ENCODE measurements at places on chromosomes 3 and 15.

DNA sequence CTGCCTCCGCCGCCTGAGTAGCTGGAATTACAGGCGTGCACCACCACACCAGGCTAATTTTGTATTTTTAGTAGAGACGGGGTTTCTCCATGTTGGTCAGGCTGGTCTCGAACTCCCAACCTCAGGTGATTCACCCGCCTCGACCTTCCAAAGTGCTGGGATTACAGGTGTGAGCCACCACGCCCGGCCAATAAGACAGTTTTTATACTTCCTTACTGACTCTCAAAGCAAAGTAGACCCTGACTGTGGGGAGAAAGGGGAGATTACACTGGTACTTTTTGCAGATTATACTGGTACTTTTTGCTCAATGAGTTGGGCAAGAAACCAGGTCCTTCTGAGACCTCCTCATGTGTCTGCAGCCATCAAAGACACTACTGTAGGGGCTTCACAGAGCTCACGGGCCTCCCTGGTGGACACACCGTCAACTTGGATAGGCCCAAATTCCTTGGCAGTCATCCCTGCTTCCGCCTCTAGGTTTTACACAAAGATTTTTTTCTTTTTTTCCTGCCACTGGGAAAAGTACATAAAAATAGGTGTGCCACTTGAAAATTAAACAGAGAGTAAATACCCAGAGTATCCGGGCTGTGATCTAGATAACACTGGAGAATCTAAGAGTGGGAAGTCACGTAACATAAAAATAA, 143.3 kb upstream of the WNT5A start:
- no peak for DNase-seq

- DNase-seq = no peak
Measured at GRCh38 chr3:44339181-44340057, 853 bp downstream of the TCAIM start.

DNA sequence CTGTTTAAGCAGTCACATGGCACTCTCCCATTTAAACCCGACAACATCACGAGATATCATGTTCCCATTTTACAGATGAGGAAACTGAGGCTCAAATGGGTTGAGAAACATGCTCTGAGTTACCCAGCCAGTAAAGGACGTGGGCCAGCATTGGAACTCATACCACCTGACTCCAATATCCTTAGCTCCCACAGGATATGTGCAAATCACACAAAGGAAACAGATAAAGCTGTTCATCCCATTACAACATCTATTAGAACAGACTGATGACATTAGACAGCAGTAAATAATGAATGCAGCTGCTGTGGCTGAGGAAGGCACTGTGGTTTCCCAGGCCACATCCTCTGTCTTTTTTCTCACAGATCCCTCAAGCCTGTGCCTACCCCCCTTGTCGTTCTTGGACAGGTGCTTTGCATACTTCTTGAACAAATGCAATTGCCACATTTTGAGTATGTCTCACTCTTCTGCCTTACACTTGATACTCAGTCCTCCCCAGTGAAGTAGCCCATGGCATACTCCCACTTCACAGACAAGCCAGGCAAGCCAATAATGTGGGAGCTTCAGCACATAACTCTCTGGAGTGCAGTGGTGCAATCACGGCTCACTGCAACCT, 17.7 kb downstream of the FRMD4B start:
- peak; percentile 71 for DNase-seq

GRCh38 chr3:171770689-171771620, 39.3 kb downstream of the PLD1 start:
- no peak for DNase-seq

GRCh38 chr3:79317551-79318518, 450.0 kb downstream of the ROBO1 start:
- no peak for DNase-seq

- no peak for DNase-seq
Measured at GRCh38 chr3:54020436-54020835, 101.9 kb upstream of the CACNA2D3 start.

GRCh38 chr3:138389841-138390581, 41.6 kb downstream of the MRAS start:
- no peak for DNase-seq

GRCh38 chr15:67066041-67066958, 898 bp downstream of the SMAD3 start:
- no peak for DNase-seq

- DNase-seq = no peak
Measured at GRCh38 chr15:89761929-89762328, 10.9 kb upstream of the MESP1 start.

DNA sequence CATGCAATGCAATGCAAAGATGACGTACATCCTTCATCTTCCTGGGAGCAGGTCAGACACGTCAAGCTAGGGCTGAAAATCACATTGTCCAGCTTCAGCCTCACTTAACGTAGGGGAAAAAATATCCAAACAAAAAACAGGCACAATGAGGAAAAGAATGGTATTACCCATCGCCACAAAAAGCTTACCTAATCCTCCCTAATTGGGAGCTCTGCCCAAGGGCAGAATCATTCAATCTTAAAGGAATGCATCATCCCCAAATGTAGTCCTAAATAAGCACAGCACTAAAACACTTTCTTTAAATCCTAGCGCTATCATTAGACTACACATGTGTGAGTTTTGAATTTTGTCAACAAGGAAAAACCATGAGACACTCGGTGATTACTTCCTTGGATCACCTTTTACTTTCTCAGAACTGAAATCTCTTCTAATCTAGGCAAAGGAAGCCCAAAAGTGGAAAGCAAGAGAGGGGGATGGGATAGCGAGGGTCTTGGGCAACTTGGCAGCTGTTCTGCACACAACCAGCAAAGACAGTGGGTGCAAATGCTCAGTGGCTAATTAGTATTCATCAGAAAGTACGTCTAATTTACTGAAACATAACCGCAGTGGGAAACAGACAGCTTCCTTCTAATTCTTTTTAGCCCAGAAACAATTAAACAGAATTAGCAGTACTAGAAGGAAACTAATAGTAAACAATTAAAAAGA, 87.4 kb downstream of the ADAMTS9 start:
- DNase-seq = no peak

- DNase-seq = no peak
Measured at GRCh38 chr3:30527720-30528119, 78.7 kb upstream of the TGFBR2 start.

- no peak for DNase-seq
Measured at GRCh38 chr3:63613561-63613960, 38.9 kb upstream of the SNTN start.

- no peak for DNase-seq
Measured at GRCh38 chr3:71524672-71525071, 58.9 kb downstream of the FOXP1 start.

DNA sequence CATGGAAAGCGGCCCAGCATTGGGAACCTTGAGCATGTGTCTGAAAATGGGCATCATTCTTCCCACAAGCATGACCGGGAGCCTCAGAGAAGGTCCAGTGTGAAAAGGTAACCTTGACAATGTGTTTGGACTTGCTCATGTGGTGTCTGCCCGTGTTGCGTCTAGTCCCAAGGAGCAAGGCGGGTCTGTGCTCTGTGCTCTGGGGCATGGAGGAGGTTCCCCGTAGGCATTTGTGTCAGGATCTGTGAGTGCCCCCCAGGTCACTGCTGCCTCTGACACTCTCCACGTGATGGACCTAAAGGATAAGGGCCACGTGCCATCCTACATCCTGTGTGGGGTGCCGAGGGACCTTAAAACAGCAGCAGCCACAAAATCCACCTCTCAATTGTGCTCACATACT, 44.9 kb downstream of the CHDH start:
- DNase-seq = no peak

GRCh38 chr3:81339040-81339845, 422.2 kb downstream of the GBE1 start:
- no peak for DNase-seq

DNA sequence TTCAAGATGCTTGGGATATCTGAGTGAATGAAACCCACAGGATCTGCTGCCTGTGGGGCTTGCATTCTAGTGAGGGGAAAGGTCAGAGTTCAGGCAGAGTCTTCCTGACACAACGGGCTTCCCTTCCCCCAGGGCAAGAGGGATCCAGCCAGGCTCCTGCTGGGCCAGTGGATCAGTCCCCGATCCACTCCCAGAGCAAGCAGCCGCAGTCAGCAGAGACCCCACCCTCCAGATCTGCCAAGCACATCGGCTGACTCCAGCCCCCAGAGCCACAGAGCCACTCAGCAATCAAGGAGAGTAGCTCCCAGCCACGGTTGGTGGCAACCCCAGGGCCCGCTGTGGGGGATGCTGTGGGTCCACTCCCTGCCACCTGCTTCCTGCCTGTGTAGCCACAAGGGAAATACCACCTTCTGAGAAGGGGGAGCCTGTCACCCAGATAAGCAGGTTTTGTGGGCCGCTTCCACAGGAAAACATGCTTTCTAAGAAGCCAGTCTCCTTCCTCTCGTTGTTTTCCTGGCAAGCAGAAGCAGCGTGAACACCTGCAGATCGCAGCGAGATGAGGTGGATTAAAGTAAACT, 44.9 kb downstream of the CPN2 start:
- no peak for DNase-seq

- no peak for DNase-seq
Measured at GRCh38 chr3:115549071-115549470, 74.2 kb upstream of the GAP43 start.

- DNase-seq = no peak
Measured at GRCh38 chr15:96166223-96167200, 164.0 kb upstream of the NR2F2 start.

DNA sequence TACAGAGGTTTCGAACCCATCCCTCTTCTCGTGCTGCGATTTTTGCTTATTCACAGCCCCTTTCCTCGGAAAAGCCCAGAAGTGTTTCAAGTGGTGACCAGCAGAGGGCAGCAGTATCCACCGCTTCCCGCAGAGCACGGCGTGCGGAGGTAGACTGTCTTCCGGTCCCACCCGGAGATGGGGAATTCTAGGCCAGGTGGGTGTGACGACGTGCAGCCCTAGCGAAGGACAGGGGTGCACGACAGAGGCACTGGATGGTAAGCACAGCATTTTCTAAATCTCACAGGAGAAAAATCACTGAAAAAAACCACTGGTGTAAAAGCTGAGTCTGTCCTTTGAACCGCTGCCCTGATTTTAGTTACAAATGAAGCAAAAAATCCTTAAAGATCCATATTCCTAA, 7.4 kb upstream of the PSMD6 start:
- DNase-seq = peak; percentile 68

- no peak for DNase-seq
Measured at GRCh38 chr3:77667901-77668300, 628.0 kb downstream of the ROBO2 start.

DNA sequence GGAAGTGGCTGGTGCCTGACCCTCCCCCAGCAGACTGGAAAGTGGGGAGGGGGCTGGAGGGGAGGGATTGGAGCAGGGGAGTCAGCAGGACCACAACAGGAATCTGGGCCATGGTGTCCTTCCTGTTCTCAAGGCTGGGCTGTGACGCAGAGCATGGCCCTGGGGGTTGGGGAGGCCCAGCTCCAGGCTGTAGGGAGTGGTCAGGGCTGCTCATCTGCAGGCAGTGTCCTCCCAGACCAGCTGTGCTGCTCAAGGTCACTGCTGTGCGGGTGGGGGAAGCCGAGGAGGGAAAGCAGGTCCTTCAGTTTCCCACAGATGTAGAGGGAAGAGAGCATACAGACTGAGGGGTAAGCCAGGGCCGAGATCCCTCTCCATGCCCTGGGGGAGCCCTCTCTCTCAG, 40.7 kb downstream of the CYP11A1 start:
- DNase-seq = no peak

DNA sequence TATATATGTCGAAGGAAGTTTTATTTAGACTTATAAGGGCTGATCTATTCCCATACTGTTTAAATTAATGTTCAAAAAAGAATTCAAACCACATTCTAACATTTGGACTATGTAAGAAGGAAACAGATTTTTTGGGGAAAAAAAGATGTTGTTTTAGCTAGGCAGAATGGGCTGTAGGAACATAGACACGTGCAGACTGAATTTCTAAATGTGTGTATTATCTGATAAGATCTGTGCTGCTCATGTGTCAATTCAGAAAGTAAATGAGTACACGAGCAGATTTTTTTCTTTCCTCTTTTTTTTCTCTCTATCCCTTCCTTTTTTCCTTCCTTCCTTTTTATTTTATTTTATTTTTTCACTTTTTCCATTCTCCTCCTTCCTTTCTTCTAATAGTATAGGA, 259.5 kb upstream of the KCNH8 start:
- DNase-seq = no peak

Measured in T-helper 1 cell (primary cell).